Left lobe of liver (tissue), 2 donors: ENCODE measurements at places on chromosomes 6 and 20. TPM values are rescaled to one million over a fixed set of nuclear protein-coding genes. Genes with fewer than 3 reads are reported as not detected.

- no peak for DNase-seq
Observed at GRCh38 chr6:9335431-9335830, 900.1 kb upstream of the SLC35B3 start.

- DNase-seq, result no peak
Observed at GRCh38 chr6:143005816-143006215, 54.9 kb upstream of the AIG1 start.

DNA sequence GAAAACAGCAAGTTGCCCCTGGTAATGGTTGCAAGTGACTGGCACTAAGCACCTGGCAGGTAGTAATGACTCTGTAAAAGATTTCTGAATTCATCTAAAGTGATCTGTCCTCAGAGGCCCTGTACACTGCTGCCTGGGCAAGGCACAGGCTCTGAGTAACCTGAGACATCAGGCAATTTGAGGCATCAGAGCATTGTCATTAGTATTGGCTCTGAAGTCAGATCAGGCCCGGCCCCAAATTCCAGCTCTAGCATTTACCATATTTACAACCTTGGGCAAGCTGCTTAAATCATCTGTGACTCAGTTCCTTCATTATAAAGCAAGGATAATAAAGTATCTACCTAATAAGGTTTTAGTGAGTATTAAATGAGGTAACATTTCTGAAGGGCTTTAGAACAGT is 17.3 kb upstream of the TENT5A start:
- no peak for DNase-seq

GRCh38 chr6:49607391-49607982 is 29.2 kb downstream of the RHAG start:
- DNase-seq, result no peak

DNA sequence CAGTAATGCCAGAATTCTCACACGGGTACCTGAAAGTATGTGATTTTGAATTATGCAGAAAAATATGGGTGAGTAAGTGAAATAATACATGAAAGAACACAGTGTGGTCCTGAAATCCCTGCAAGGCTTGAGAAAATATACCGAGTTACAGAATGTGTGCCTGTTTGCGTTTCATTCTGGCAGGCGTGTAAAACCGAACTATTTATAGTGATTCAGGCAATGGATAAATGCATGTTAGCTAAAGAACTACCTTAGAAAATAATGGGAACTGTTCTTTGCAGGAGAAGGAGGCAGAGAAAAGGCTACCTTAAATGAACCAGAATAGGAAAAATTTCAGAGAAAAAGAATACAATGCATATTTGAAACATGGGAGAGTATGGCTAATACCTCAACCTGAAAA is 145.8 kb upstream of the KCNQ5 start:
- no peak for DNase-seq

DNA sequence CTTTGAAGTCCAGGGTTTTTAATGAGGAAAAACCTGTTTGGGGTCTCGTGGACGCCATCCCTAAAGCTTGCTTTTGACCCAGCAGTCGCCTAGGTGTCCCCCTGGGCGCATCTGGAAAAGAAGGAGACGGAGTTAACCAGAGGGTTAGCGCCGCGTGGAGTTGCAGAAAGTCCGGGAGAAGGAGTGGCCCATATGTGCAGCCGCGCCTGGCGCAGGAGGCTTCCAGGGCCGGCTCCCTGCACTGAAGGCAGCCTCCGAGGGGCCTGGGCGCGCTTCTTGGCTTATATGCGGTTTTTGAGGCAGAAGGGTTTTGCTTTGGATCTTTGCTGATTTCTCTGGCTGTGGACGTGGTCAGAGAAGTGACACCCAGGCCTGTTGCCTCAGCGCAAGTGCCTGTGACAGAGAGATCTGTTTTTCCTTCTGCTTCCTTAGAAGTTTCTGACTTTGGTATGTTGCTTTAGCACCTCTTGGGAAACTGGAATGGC is 987 bp downstream of the TMEM181 start:
- no peak for DNase-seq

GRCh38 chr6:49826743-49827406 is 39.5 kb downstream of the CRISP1 start:
- DNase-seq, result no peak

- no peak for DNase-seq
Observed at GRCh38 chr6:43929511-43929910, 159.5 kb downstream of the VEGFA start.

- peak; percentile 72 for DNase-seq
Observed at GRCh38 chr20:38143646-38144554, 21.2 kb downstream of the TGM2 start.

- DNase-seq, result no peak
Observed at GRCh38 chr6:684831-685636, 7.9 kb downstream of the EXOC2 start.

DNA sequence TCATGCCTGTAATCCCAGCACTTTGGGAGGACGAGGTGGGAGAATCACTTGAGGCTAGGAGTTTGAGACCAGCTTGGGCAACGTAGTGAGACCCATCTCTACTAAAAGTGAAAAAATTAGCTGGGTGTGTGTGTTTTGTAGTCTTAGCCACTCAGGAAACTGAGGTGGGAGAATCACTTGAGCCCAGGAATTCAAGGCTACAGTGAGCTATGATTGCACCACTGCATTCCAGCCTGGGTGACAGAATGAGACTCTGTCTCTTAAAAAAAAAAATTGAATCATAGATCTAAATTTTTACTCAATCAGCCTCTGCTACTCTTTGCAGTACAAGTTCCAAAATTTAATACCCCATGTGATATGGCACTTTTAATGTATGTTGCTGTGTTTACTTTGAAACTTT is 121.6 kb downstream of the ARMC2 start:
- DNase-seq, result no peak

- DNase-seq, result no peak
Observed at GRCh38 chr6:6663421-6664135, 75.1 kb downstream of the LY86 start.

DNA sequence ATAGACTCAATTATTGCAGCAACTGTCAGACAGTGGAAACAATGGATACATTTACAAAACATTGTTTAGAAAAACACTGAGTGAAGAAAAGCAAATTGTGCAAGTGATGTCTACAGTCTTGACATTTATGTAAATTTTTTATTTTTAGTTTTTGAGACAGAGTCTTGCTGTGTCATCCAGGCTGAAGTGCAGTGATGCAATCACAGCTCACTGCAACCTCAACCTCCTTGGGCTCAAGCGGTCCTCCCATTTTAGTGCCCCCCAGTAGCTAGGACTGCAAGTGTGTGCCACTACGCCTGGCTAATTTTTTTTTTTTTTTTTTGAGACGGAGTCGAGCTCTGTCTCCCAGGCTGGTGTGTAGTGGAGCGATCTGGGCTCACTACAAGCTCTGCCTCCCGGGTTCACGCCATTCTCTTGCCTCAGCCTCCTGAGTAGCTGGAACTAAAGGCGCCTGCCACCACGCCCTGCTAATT is 9.7 kb downstream of the CNBD2 start:
- no peak for DNase-seq

DNA sequence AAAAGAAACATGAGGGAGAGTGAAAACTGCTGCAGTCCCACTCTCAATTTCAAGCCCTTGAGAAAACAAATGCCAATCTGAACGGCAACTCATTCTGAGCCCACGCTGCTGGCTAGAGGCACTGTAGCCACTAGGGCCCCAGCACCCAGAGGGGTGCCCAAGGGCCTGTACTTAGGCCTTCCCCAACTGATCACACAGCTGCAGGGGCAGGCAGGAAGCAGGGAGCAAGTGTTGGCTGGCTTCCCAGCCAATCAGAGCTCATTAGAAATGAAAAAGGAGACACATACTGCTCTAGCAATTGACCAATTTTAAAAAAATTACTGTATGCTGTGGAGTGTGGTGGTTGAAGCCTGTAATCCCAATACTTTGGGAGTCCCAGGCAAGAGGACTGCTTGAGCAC is 3.7 kb upstream of the BEND3 start:
- DNase-seq, result no peak

- peak; percentile 60 for DNase-seq
Observed at GRCh38 chr20:1108437-1108920, 9.9 kb upstream of the PSMF1 start.

DNA sequence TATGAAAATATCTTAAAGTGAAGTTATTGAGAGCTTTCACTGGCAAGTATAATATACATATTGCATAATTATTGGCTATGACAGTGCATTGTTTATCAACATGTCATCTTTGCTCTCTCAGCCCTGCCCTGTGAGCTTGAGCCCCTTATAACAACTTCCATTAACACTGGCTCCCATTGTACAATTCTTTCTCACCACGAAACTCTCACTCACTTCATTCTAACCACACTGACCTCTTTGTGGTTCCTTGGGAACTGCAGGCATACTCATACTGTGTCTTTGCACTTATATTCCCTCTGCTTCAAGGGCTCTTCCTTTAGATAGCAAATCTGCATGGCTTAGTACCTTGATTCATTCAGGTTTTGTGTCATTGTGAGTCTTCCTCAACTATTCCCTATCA is 411.8 kb downstream of the CDKAL1 start:
- DNase-seq, result no peak

DNA sequence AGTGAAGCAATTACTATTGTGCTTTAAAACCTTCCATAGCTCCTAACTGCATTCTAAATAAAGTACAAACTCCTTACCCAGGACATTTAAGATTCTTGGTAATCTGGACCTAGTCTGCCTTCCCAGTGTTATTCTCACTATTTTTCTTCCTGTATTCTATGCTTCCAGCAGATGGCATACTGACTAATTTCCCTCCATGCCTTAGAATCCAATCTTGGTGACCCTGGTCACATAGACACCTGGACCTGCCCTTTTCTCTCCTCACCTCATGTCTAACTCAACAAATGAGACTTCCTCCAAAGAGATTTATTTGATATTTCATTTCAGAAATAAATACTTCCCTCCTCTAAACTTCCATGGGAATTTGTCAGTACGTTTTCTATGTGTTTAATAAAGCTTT is 25.8 kb downstream of the ROS1 start:
- no peak for DNase-seq

- DNase-seq, result no peak
Observed at GRCh38 chr20:7496394-7496991, 443.8 kb downstream of the HAO1 start.

DNA sequence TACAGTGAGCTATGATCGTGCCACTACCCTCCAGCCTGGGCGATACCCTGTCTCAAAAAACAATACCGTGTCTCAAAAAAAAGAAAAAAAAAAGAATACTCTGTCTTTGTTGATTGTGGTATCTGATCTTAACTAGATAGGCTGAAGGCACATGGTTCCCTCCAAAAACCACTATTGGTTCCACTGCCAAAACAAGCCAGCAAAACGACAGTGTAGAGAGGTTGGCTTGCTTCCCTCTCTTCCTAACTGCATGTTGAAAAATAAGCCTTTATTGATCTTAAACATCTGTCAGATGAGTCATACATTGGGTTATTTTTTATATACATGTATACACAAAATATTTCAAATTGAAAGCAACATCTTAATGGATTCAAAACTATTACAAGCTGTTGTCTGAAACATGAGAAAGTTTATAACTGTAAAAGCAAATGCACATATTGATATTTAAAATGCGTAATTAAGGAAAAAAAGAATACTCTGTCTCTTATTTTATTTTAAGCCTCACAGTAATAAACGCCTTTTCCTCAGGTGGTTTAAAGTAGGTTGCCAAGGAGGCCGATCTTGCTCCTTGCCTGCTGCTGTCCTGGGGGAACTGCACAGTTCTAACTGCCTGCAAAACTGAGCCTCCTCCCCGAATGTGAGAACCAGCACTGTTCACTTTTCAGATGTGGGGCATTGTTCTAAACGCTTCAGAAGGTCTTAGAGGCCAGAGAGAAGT is 7.0 kb upstream of the NINL start:
- no peak for DNase-seq

DNA sequence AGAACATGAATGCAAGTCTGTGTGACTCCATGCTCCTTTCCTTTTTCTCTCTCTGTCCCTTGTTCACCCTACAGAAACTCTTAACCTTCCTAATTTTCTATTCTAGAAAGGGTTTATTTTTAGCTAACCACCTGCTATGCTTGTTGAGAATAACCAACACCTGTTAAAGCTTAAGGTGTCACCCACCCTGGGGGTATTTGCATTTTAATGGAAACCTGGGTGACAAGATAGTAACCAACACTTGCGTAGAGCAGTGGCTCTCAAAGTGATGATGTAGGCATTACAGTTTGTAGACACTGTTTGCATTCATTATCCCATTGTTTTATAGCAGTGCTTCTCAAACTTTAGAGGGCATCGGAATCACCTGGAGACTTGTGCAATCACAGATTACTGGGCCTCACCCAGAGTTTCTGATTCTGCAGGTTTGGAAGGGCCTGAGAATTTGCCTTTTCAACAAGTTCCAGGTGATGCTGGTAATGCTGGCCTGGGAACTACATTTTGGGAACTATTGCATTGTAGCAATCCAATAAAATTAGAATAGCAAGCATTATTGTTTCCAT is 114.4 kb upstream of the ARMC2 start:
- DNase-seq, result no peak

DNA sequence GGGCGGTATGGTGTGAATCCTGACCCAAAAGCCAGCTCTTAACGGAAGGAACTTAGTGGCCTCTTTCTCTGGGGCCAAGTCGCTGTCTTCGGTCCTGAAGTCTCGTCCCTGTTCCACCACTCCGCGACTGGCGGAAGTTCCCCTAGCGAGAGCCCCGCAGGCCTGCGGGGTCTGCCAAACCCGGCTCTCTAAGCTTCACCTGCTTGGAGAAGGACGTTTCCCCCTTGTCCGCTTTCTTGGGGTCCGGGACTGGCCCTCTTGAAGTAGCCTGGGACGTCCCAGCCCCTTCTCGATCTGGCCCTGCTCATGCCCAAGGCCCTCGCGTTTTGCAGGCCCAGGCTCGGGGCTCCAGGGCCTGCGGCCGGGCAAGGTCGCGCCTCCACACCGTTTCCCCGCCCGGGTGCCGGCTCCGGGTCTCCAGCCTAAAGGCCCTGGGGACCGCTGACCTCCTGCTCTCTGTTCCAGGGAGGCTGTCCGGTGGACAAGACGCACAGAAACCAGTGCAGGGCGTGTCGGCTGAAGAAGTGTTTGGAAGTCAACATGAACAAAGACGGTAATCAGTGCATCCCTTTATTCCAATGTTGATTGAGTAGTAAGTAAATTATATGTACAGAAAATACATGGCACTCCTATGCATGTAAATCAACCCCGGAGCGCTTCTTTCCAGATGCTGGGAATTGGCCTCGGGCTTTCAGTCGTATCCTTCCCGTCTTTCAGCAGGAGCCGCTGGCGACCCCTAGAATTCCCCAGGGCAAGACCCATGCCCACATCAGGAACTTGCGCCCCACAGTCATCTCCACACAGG is 8.8 kb downstream of the NR2E1 start:
- no peak for DNase-seq

- DNase-seq, result peak; percentile 62
Observed at GRCh38 chr6:14921170-14921569, 324.7 kb upstream of the JARID2 start.

- no peak for DNase-seq
Observed at GRCh38 chr6:106716966-106717365, 87.6 kb downstream of the QRSL1 start.

Gene CCR6
- total RNA-seq, result not detected

Gene OPRM1
- total RNA-seq, result not detected

Gene SERPINB1
- 9.5 TPM for total RNA-seq

Gene PET117
- total RNA-seq, result 6.3 TPM

Gene ULBP3
- total RNA-seq, result 0.35 TPM

Gene STMND1
- not detected for total RNA-seq

Gene RNF217
- total RNA-seq, result 25.0 TPM

Gene OR12D2
- total RNA-seq, result not detected

Gene SCUBE3
- 0.03 TPM for total RNA-seq

Gene RFX6
- not detected for total RNA-seq

Gene CRISP2
- total RNA-seq, result not detected

Gene MATN4
- total RNA-seq, result not detected

Gene SLC35D3
- total RNA-seq, result not detected

Gene GGTLC1
- total RNA-seq, result not detected

Gene GMPR
- 4.3 TPM for total RNA-seq

Gene CCN5
- 1.1 TPM for total RNA-seq

Gene ZBTB46
- 4.7 TPM for total RNA-seq

Gene CST7
- 0.38 TPM for total RNA-seq

Gene ADGRG6
- total RNA-seq, result 84.4 TPM

Gene LRRC1
- 1.0 TPM for total RNA-seq
